Mesenteric fat pad (tissue), 1 donor: ENCODE measurements at places on chromosomes 12 and 14.

GRCh38 chr14:75107186-75107585 is 19.7 kb downstream of the NEK9 start:
- no peak for DNase-seq

DNA sequence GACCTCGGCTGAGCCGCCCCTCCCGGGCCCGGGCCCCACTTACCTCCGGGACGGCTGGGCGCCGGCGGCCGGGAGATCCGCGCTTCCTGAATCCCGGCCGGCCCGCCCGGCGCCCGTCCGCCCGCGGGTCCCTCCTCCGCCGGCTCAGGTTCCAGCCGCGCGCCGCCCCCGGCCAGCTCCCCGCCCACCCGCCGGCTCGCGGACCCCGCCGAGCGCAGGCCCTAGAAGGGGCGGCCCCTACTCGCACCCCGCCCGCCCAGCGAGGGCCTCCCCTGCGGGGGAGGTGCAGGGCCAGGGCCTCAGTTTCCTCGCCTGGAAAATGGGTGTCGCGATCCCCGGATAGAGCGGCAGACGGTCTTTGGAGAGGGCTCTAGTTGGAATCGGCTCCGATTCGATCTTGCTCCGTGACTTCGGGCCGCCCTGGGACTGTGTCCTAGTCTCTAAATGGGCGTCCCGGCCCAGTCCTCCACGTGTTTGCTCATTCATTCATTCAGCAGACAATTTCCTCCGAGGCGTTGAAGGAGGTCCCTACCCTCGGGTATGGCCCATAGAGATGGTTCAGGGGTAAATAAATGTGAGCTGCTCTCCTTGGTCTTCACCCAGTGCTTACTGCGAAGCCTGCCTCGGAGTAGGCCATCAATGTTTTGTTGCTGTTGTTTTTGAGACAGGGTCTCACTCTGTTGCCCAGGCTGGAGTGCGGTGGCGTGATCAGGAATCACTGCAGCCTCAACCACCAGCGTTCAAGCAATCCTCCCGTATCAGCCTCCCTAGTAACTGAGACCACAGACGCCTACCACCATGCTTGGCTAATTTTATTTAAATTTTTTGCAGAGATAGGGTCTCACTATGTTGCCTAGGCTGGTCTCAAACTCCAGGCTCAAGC is at the start of gene TRPV4:
Gene TRPV4, minus strand, starts transcription at position 92 of the 883 bp plus-strand sequence. CDS start 18,602 bp downstream, outside the sequence.
- DNase-seq = no peak

DNA sequence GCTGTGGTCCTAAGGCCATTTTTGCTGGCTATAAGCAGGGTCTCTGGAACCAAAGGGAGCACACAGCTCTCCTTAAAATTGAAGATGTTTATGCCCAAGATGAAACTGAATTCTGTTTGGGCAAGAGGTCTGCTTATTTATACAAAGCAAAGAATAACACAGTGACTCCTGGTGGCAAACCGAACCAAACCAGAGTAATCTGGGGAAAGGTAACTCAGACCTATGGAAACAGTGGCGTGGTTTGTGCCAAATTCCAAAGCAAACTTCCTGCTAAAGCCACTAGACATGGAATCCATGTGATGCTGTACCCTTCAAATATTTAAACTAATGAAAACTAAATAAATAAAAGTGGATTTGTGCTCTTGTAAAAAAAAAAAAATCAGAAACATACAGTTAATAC is 29.6 kb upstream of the BICDL1 start:
- no peak for DNase-seq

DNA sequence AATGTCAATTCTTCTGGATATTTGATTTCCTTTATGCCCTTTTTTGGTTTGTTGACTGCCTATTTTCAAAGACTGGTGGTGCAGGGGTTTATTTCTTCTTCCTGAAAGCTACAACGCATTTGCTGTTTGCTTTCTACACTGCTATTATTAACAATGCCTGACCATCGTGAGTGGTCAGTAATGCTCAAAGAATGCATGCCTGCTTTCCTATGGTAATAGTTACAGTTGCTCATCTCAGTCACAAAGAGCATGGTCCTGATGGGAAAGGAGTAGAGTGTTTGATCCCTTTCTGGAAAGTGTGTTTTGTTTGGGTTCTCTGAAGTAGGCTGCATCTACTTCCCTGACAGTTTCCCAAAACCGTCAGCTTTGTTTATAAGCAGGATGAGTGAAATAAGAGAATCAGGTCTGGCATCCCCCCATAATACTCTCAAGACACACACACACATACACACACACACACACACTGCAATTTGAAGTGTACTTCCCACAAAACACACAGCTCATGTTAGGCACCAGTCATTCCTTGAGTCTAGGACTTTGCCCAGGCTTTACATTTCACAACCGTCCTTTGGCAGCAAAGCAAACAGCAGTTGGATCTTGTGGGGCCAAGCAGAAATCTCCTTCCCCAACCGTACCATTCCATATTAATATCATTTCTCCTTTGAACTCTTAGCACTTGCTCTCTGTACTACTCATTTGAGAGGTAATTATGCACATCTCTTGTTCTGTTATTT is 56.6 kb downstream of the SUDS3 start:
- DNase-seq = no peak

- no peak for DNase-seq
Observed at GRCh38 chr14:71486279-71486678, 445.9 kb upstream of the RGS6 start.

GRCh38 chr12:88576866-88577265 is 3.4 kb downstream of the KITLG start:
- no peak for DNase-seq

DNA sequence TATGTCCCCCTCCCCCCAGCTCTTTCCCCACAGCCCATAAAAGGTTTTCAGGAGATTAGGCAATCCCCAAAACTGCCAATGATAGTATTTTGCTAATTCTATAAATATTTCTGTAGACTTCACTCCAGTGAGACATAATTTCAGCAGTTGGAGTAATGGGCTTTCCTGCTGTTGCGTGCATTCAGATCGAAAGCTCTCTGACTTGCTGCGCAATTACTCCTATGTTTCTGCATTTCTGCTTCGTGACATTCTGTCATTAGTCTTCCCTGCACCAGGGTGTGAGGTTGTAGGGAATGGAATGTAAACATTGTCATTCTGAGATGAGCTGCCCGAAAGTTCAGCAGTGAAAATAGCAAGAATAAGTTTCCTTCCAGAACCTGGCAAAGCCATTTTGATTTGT is 58.2 kb downstream of the SAMD4A start:
- DNase-seq = no peak

DNA sequence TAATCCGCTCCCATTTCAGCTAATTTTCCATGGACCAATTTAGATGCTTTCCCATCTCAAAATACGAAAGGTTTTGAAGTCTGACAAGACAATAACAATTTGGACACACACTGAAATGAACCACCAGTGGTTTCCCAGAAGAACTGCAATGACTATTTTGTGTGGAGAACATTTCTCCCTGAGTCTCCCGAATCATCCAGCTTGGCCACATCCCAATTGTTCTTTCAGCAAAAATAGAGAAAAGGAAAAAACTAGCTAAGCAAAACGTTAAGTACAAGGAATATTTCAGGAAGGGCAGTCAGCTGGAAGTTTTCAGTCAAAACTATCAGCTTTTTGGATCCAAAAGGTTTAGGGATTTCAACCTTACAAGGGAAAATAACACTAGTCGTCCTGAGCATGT is 390.6 kb downstream of the KCNH5 start:
- no peak for DNase-seq

DNA sequence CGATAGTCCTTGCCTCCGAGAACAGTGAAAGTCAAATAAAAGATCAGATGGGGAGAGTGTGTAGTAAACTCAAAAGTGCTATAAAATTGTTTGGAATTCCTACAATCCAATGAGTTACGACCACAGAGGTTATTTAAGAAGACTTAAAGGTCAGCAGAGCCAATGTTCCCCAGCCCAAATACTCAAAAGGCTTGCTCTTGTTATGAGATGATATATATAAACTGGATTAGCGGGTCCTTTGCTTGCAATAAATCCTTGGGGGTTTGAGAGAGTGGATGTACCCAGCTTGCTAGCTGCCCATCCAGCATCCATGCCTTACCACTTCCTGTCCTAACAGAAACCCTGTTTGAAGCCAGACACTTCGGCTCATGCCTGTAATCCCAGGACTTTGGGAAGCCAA is 29.0 kb upstream of the MED13L start:
- no peak for DNase-seq

DNA sequence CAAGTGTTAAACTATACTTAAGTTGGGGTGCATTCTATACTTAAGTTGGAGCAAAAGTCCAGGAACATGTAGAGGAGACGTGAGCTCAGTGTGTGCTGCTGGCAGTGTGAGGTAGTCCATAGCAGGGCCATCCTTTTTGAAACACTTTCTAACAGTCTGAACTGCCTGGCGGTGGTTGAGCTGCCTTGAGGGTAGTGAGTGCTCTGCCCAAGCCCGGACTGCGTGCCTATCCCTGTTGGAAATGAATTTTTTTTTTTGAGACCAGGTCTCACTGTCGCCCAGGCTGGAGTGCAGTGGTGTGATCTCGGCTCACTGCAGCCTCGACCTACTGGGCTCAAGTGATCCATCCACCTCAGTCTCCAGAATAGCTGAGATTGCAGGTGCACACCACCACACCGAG is 14.1 kb downstream of the KCNH3 start:
- DNase-seq = no peak

DNA sequence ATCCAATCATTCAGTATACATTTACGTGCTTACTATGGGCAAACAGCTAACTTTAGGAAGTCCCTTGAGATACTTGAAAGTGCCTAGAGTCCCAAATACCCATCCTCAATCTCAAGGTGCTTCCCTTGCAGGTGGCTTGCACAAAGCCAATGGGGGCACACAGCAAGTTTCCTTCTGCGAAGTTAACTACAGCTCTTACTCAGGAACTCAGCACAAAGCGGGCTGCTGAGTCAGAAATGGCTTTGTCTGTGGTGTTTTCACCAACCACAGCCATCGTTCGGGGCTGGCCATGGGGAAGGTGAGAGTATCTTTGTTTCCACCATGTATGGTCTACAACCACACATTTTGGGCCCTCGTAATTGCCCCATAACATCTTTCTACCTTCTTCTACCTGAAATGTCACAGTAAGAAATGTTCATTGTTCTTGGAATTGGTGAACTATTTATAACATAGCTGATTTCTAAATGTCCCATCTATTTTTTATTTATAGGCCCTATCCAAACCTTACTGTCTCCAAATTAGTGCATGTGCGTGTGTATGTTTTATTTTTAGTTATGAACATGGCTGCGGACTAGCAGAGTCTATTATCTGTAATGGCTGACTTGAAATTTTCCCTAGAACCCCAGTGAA is 13.9 kb downstream of the MFAP5 start:
- no peak for DNase-seq

DNA sequence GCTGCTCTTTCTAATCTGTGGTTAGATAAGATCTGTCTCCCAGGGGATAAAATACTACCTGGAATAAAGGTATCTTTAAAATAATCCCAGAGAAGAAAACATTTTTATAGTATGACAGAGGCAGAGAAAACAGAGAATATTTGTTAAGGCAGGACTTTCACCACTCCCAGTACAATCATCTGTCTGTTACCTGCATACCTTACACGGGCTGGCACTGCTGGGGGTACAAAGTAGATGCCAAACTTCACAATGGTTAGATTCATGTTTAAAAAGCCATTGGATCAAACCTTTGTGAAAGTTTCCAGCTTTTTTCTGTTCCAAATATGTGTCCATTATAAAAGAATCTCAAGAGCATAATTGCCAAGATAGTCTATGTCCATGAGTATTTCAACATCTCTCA is 273.6 kb upstream of the BTG1 start:
- DNase-seq = no peak

GRCh38 chr14:81187832-81188522 is 32.8 kb downstream of the GTF2A1 start:
- no peak for DNase-seq
